ENCODE measurements at places on chromosomes 5 and 9.

DNA sequence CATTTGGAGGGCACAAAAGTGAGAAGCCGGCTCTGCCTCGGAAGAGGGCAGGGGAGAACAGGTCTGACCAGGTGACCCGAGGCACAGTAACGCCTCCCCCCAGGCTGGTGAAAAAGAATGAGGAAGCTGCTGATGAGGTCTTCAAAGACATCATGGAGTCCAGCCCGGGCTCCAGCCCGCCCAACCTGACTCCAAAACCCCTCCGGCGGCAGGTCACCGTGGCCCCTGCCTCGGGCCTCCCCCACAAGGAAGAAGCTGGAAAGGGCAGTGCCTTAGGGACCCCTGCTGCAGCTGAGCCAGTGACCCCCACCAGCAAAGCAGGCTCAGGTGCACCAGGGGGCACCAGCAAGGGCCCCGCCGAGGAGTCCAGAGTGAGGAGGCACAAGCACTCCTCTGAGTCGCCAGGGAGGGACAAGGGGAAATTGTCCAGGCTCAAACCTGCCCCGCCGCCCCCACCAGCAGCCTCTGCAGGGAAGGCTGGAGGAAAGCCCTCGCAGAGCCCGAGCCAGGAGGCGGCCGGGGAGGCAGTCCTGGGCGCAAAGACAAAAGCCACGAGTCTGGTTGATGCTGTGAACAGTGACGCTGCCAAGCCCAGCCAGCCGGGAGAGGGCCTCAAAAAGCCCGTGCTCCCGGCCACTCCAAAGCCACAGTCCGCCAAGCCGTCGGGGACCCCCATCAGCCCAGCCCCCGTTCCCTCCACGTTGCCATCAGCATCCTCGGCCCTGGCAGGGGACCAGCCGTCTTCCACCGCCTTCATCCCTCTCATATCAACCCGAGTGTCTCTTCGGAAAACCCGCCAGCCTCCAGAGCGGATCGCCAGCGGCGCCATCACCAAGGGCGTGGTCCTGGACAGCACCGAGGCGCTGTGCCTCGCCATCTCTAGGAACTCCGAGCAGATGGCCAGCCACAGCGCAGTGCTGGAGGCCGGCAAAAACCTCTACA is 11.8 kb downstream of the QRFP start:
- DNase-seq = no peak

DNA sequence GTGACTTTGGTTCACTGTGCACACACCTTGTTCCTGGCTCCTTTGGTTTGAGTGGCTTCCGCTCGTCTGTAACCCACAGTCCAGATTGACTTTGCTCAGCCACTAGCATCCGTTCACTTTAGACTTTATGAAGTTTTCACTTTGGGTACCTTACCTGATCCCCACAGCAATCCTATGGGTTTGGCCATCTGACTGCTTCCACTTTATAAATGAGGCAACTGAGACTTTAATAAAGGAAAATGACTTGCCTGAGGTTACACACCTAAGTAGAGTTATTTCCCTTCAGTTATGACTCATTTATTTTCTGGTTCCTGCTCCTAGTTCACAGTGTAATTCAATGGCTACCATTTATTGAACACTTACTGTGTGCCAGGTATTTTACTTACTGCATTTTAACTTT is 94.2 kb upstream of the SAP30L start:
- DNase-seq = no peak

GRCh38 chr5:143850050-143850683 is 38.2 kb downstream of the HMHB1 start:
- DNase-seq = no peak

DNA sequence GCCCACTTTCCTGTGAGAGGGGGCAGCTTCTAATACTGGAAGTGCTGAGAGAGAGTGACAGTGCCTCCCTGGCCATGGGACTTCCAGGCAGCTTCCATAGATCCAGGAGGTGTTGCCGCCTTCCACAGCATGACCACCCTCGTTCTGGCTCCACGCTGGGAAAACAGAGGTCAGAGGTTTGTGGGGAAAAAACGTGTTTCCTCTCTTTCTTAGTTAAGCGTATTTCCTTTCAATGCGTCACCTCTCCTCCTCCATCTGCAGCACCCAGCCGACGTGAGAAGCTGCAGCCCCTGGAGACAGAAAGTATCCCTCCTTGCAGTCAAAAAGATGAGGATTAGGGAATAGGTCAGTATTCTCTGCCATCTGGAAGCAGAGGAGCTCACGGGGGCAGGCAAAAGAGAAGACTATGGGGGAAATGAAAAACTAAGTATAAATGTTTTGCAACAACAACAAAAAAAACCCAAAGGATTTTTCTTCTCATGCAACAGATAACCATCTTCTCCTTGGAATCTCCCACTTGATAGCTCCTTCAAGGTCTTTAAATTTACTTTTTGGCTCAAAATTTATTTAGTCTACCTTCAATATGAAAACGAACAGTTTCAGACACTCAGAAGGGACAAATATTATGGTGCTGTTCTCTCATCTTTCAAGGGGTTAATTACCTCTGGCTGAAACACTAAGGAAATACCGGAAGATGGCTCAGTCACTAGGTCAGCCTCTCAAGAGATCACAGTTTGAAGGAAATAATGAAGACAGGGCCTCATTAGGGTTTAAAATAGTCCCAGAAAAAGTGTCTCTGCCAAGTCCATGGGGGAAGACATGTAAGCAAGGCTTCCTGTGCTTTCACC is 38.0 kb downstream of the MTMR12 start:
- DNase-seq = no peak

- peak; percentile 90 for DNase-seq
Observed at GRCh38 chr9:91419222-91420191, 4.1 kb downstream of the NFIL3 start.

- DNase-seq = no peak
Observed at GRCh38 chr5:1519631-1520210, 4.0 kb downstream of the LPCAT1 start.

- DNase-seq = no peak
Observed at GRCh38 chr9:79210541-79211243, 361.1 kb upstream of the TLE4 start.

DNA sequence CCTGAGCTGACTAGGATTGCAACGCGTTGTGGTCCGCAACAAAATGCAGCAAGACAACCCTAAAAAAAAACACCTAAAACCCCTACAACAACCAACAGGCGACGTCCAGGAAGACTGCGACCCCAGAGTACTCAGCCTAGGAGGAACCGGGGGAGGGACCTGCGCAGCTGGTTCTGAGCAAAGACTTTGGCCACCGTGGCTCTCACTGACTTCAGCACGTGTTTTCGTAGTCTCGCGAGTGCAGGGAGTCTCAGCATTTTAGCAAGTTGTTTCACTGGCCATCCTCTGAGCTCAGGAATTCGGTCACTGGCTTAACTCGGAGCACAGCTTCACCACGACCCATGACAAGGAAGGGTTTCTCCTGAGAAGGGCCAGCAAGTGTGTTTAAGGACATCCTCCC is 8.6 kb upstream of the ZDHHC11 start:
- no peak for DNase-seq

DNA sequence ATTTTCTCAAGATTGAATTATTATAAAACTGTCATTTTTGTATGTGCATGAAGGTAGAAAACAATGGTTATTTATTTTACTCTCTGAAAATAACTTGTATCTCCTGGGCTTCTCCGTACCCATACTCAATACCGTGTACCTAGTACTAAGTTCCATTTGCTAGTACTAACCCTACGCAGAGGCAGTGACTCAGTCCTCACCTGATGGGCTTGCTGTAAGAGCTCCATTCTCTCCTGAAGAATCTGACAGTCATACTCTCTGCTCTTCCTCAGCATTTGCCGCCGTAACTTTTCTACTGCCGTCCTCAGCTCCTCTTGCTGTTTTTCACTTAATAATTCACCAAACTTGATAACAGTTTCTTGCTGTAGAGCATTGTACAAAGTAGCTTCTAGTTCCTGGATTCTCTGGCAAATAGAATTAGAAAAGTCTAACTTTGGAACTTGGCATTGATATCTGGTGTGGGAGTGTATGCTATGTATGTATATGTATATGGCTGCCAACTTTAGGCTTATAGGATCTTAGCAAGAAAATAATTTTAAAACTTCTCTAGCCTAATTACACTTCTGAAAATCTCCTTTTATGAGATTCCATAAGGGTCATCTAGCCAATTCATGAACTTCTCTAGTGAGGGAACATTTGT is 108.0 kb upstream of the DPYSL3 start:
- DNase-seq = no peak

- DNase-seq = peak; percentile 21
Observed at GRCh38 chr5:158463938-158464337, 605.0 kb upstream of the CLINT1 start.
